Right renal pelvis (tissue), 4 donors: ENCODE measurements at places on chromosomes 3 and 15. TPM values are rescaled to one million over a fixed set of nuclear protein-coding genes. Genes with fewer than 3 reads are reported as not detected.

Gene RASGRF1
- 0.42 TPM for polyA plus RNA-seq

Gene GJD2
- polyA plus RNA-seq, result 0.06 TPM

Gene TXNRD3
- 16.5 TPM for polyA plus RNA-seq

Gene C2CD4A
- polyA plus RNA-seq, result 0.38 TPM

Gene SLC24A5
- 0.43 TPM for polyA plus RNA-seq

Gene DNASE1L3
- polyA plus RNA-seq, result 13.1 TPM

Gene CASR
- 29.6 TPM for polyA plus RNA-seq

Gene GOLGA8J
- 1.4 TPM for polyA plus RNA-seq
